ENCODE measurements at places on chromosomes 3 and 15.

- DNase-seq: no peak
Observed at GRCh38 chr15:64938192-64938591, 26.5 kb downstream of the ANKDD1A start.

- DNase-seq: no peak
Observed at GRCh38 chr15:73813589-73813988, 59.8 kb upstream of the TBC1D21 start.

DNA sequence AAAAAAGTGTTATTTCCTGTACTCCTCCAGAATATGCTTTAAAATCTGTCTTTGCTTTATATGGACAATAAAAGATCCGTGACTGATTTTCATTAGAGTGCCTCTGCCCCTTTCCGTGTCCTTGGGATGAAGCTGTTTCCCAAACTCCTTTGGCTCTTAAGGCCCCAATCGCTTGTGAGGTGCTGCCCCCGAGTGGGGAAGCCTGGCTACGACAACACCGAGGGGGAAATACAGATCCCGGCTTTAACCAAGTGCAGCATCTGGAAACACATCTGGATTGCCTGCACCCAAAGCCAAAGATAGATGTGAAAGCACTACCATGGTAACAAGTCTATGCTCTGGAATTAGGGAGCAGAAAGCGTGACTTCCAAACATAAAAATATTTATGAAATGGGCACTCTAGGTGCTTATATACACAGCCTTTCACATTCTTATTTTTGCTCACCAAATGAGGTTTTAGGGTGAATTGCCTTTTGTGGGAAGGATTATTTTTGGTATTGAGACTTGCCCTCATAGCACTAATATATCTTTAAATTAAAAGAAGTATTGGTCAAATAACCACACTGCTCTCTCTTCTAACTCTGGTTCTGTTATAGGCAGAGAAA lies 40.6 kb upstream of the ADCY5 start:
- DNase-seq: peak; percentile 61

DNA sequence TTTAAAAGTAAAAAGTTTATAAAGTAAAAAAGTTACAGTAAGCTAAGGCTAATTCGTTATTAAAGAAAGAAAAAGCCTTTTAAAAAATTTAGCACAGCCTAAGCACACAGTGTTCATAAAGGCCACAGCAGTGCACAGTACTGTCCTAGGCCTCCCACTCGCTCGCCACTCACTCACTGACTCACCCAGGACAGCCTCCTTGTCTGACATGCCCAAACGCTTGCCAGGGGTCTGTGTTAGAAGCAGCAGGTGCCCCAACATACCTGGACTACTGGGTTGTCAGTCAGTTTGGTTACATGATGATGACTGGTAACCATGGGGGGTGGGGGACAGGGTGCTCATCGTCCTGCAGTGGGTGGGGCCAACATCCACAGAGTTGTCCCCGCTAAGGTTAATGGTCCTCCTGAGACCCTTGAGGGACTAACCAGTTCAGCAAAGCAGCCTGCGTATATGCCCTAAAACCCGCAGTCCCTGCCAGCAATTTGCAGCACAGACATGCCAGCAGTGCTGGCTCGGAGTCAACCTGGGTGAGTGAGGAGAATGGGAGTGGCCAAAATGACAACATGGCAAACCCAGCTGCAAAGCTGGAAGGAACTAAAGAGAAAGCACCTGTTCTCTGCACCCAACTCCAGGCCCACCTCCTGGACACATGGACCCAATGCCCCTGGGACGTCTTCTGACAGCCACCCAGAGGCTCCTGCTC lies 49.2 kb downstream of the CYFIP1 start:
- DNase-seq: no peak

DNA sequence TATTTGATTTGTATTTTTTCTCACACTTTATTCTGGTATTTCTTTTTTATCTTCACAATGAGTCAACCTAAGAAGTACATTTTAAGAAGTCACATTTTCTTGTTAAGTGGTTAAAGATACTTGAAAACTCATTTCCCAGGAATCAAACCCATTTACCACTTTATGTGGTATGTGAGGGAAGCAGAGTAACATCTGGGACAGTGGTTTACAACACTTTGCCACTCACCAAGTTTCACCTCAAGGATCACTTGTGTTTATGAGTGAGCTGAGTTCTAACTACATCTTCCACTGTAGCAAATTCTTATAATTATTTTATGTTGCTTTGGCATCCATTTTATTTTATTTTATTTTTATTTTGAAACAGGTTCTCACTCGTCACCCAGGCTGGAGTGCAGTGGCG lies 53.8 kb downstream of the IGSF11 start:
- DNase-seq: no peak

GRCh38 chr3:22495241-22495640 lies 707.9 kb upstream of the UBE2E2 start:
- no peak for DNase-seq

Measured in activated T-cell treated with anti-CD3 and anti-CD28 coated beads, Interleukin-2, amount 50 U/mL, for 24 hours (primary cell).